ENCODE measurements at places on chromosomes 7 and 10. TPM values are rescaled to one million over a fixed set of nuclear protein-coding genes. Genes with fewer than 3 reads are reported as not detected.

DNA sequence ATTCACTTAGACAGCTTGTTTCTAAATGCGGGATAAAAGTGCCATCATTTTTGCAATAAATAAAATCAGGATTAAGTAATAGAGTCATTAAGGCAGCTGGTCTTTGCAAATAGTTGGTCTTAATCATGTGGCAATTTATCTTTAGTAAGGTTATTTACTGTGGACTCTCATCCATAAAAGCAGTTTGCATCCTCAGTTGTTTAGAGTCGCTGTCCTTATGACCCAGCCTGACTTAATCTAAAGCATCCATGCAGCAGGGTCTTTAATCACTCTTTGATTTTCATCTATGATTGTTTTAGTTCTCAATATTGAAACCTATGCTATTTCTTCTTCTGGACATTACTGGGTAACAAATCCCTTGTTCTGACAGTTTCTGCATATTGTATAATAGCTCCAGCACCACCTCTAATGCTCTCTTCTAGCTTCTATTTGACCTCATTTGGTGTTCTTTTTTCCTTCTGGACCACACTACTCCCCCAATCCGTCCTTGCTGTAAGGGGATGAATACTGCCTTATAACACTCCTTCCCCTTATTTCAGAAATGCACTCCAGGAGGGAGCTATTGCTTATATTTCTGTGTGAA, 95.0 kb downstream of the CD36 start:
- no peak for DNase-seq

- DNase-seq: no peak
These were observed 407 bp downstream of the ELOVL3 start for GRCh38 chr10:102226542-102226870.

DNA sequence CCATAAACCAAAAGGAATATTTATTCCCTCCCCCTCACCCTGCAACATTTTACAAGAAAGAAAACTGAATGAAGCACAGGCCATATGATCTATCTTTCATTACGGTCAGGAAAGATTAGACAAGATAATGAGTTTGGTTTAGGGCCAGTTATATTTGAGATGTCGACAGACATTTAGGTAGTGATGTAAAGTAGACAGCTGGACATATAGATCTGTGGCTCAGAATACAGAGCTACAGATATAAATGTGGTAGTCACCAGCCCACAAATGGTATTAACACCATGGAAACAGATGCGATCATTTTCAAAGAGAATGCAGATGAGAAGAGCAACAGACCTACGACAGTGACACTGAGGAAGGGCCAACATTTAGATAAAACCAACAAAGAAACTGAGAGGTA, 142.5 kb downstream of the SRPK2 start:
- DNase-seq: no peak

- no peak for DNase-seq
These were observed 35.8 kb downstream of the DNAJB6 start for GRCh38 chr7:157372300-157373232.

DNA sequence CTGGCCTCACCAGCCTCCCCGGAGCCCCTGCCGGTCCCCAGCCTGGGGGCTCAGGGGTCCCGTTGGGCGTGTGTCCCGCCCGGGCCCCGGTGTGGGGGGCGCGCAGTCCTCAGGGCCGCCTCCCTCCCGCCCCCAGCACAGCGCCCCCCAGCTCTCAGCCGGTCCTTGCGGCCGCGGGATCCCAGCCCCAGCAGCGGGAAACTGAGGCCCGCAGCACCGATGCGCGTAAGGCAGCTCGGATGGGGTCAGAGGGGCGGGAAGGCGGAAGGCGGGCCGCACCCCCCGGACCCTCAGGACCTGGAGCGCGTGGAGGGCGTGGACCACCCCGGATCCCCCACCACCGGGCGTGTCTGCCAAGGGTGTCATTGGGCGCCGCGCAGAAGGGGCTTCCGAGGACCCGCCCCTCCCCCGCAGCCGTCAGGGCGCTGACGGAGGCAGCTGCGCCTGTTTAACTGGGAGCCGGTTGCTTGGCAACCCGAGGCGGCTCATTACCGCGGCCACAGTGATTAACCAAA, 14.9 kb downstream of the UNCX start:
- no peak for DNase-seq

DNA sequence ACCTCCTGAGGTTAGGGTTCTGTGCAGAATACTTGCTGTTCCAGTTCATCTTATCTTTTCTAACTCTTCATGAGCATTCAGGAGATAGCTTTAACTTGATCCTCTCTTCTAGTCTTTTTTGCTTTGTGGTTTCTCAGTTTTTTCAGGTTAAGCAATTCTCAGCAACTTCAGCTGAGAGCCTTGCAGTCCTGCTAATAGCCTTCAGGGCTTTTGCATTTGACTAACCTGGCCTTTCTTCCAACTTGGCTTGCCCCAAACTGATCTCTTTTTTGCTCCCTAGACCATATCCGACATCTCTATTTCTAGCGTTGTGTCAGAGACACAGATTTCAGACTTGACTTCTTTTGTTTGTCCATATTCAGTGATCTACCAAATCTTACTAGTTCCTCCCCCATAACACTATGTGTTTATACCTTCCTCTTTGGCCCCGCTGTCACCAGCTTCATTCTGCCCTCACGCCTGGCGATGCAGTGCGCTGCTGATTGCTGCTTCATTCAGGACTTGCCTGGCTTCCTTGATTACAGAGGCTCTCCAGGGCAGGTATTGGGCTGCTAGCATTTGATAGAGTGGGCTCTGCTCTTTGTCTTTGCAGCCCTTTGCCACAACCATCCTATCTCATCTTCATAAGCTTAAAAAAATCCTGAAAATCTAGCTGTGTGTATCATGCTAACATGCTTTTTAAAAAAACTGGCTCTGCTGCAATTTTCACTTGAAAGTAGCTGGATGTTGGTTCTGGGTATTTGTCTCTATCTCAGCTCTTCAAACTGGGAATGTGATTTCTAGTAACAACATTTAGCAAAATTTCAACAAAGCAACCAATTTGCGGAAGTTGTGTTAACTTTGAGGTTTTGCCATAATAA, 9.6 kb downstream of the CUL1 start:
- no peak for DNase-seq

DNA sequence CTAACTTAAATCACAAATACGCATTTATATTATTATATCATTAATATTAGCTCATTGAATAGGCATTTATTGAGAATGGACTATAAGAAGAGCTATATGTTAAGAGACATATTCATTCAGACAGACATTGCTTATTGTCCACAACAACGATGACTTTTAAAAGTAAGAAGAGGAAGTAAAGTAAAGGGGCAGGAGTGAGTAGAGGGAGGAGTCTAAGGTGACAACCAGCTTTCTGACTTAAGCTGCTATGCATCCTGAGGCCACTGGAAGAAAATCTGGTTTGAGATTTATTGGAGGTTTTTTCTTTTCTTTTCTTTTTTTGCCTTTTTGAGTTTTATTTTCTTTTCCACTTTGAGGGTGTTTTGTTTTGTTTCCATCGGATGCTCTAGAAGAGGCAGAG, 723.5 kb downstream of the GRM8 start:
- no peak for DNase-seq

DNA sequence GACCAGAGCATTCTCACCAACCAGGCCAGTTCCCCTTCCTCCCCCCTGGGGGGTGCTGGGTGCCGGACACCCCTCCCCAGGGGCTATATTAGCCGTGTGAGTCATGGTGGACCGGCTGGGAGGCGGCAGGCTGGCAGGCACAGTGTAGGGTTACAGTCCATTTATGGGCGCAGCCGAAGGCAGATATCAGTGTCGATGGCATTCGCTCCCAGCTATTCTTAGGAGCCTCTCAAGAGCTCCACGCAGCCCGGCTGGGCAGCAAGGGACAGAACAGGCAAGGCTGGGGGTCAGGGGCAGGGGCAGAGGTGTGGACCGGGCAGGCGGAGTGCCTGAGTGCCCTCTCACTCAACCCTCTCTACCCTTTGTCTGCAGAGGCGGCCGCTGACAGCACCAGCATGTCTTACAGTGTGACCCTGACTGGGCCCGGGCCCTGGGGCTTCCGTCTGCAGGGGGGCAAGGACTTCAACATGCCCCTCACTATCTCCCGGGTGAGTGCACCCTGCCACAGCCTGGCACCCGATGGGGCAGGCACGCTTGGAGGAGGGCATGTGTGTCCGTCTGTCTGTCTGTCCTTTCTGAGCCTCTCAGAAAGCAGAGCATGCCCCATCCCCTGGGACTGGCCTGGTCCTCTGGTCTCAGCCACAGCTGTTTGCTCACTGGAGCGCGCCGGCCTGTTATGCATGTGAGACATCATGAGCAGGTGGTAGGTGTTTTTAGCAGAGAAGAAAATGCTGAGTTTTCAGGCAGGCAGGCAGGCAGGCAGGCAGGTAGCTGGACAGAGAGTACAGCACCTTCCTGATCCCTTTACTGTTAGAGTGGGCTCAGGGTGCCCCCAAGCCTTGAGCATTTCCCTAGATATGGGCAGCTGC, at the start of gene LDB3:
LDB3 (plus strand) TSS at position 215 of the 869 bp plus-strand sequence; CDS start at position 396, 181 bp downstream.
- peak; percentile 91 for DNase-seq

GRCh38 chr10:24007359-24007758, 201.6 kb upstream of the KIAA1217 start:
- no peak for DNase-seq

DNA sequence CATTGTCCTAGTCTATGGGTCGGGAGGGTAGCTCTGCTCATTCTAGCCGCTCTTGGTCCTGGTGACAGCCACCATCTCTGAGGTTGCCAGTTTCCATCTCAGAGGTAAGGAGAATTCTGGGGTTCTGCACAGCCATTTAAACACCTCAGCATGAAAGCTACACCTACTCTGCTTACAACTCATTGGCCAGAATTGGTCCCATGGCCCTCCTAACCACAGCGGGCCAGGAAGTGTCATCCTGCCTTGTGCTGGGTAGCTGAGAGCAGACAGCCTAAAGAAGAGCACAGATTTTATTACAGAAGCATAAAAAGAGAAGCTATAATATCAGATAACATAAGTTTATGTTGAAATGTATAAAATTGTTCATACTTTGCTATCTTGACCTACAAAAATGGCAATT, 152.7 kb downstream of the HECW1 start:
- DNase-seq: no peak

- no peak for DNase-seq
These were observed 94.3 kb downstream of the CCDC71L start for GRCh38 chr7:106566672-106567071.

DNA sequence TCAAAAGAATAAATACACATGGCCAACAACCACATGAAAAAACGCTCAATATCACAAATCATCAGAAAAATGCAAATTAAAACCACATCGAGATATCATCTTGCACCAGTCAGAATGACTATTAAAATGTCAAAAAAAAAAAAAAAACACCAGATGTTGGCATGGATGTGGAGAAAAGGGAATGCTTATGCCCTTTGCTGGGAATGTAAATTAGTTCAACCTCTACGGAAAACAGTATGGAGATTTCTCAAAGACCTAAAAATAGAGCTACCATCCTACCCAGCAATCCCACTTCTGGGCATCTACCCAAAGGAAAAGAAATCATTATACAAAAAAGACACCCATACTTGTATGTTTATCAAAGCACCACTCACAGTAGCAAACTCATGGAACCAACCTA, 45.0 kb upstream of the DIP2C start:
- no peak for DNase-seq

- no peak for DNase-seq
These were observed 746 bp downstream of the ARL5B start for GRCh38 chr10:18659819-18660535.

DNA sequence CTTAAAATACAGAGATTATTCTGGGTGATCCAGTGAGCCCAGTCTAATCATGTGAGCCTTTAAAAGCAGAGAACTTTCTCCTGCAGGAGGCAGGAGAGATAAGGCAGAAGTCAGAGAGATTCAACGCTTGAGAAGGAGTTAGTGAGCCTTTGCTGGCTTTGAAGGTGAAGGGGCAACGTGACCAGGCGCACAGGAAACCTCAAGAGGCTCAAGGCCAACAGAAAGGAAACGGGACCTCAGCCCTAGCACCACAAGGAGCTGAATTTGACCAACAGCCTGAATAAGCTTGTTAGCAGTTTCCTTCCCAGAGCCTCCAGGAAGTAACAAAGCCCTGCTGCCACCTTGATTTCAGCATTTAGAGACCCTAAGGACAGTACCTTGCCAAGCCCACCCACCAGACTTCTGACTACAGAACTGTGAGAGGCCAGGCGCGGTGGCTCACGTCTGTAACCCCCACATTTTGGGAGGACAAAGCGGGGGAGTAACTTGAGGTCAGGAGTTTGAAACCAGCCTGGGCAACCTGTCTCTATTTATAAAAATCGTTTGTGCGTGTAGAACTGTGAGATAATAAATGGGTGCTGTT, 87.3 kb upstream of the KAT6B start:
- no peak for DNase-seq

GRCh38 chr10:47276576-47277351, 23.2 kb upstream of the GDF10 start:
- no peak for DNase-seq

DNA sequence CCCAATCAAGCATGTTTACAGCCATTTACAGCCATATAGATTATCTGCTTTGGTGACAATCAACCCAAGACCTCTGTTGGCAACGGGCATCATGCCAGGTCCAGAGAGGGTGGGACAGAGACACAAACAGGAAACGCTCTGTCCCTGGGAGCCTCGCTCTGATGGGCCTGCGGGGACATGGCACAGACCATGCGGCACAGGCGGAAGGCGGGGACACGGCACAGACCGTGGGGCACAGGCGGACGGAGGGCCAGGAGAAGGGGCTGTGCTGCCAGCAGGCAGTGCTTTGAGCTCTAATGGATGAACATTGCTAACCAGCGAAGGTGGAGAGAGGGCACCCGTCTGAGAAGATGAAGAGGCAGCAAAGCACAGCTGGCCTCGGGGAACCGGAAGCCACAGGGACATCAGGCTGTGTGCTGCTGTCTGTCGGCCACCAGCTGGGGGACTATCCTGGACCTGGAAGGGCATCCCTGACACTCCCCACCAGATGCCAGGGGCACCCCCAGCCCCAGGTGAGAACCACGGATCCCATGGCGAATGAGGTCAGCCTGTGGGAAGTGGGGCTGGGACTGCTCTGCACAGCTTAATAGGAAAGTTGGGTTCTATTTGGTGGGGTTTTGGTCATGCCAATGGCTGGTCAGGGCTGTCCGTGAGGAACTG, 61.0 kb downstream of the DIP2C start:
- DNase-seq: no peak

- no peak for DNase-seq
These were observed 237.3 kb downstream of the DGKI start for GRCh38 chr7:137609500-137609899.

- no peak for DNase-seq
These were observed 184.5 kb upstream of the SP8 start for GRCh38 chr7:20971219-20971618.

DNA sequence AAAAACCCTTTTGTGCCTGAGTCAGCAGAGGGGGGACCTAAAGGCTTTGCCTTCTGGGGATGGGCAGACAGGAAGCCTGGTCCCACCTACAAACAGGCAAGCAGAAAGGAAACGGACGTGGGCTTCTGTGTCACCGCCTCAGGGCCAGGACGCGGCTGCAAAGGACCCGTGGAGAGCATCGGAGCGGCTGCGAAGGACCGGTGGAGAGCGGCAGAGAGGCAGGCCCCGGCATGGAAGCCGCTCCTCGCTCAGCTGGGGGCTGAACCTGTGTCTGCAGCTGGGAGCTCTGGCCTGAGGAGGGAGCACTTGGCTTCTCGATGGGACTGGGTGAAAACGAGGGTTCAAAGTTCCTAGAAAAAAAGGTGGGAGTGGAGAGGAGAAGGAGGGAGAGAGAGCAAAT, 125.4 kb upstream of the PPP2R2D start:
- peak; percentile 39 for DNase-seq

Gene GSTO2
- 1.3 TPM for total RNA-seq

Gene ANTXRL
- total RNA-seq: not detected

Gene WDR91
- 11.4 TPM for total RNA-seq

Gene FAM25G
- total RNA-seq: not detected

Gene BLNK
- 2.2 TPM for total RNA-seq

Gene NANOS1
- total RNA-seq: 3.9 TPM

Gene BTBD16
- not detected for total RNA-seq

Gene CLCN1
- total RNA-seq: 0.14 TPM

Gene SLIT1
- 1.4 TPM for total RNA-seq

Gene RBP3
- total RNA-seq: not detected

Gene TMEM196
- total RNA-seq: 0.14 TPM

Gene BMPER
- 1.1 TPM for total RNA-seq
